ENCODE measurements at places on chromosomes 13 and 19. TPM values are rescaled to one million over a fixed set of nuclear protein-coding genes. Genes with fewer than 3 reads are reported as not detected.

Gene FGF9
- 0.36 TPM for total RNA-seq

Gene ZNF708
- total RNA-seq: 22.0 TPM

Gene CDC42EP5
- 6.7 TPM for total RNA-seq

Gene FCAR
- not detected for total RNA-seq

Gene TMEM59L
- 34.6 TPM for total RNA-seq

Gene CYP2B6
- 0.24 TPM for total RNA-seq

Gene F7
- 0.58 TPM for total RNA-seq

Gene CGB1
- total RNA-seq: not detected

Gene GGN
- 0.85 TPM for total RNA-seq

Gene TBXA2R
- 0.07 TPM for total RNA-seq

Gene PGLYRP2
- total RNA-seq: 0.53 TPM

Gene FSD1
- 43.4 TPM for total RNA-seq

Gene FGF14
- total RNA-seq: 9.1 TPM

Gene PNMA8C
- 22.4 TPM for total RNA-seq

Gene CGB5
- 0.92 TPM for total RNA-seq

Gene RBM42
- 33.2 TPM for total RNA-seq

Gene CABP5
- not detected for total RNA-seq

Gene CYP4F3
- total RNA-seq: not detected

- ATAC-seq: peak; percentile 15
Measured at GRCh38 chr19:952680-953444, 27.0 kb downstream of the ARID3A start.

DNA sequence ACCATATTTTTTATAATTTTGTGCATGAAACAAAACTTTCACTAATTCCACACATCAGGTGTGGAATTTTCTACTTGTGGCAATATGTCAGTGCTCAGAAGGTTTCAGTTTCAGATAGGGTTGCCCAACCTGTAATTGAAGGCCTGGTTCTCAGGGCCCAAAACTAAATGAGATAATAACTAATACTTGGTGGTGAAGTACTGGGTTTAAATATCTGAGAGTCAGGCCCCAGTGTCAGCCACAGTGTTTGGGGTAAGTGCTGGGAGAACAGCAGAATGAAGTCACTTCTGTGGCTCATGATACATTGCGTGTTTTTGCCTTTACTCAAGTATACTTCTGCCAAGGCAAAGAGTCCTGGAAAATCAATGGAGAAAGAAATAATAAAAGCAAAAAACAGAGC, 5.6 kb downstream of the SAFB start:
- no peak for ATAC-seq

DNA sequence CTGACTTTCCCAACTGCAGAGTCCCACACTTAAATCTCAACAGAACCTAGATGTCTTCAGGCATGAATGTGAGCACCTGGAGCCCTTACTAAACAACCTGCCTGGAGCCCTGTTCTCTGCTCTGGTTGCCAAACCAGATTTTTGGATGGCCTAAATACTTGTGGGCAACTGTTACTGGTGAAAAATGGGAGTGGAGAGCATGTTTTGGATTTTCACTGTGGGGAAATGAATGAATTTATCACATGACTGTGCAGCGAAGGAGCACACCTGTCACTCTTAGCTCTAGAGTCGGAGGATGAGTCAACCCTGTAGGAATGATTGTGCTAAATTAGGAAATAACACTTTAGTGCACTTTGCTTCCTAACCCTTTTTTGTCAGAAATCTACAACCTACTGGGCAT, 30.3 kb downstream of the SHISA2 start:
- no peak for ATAC-seq

DNA sequence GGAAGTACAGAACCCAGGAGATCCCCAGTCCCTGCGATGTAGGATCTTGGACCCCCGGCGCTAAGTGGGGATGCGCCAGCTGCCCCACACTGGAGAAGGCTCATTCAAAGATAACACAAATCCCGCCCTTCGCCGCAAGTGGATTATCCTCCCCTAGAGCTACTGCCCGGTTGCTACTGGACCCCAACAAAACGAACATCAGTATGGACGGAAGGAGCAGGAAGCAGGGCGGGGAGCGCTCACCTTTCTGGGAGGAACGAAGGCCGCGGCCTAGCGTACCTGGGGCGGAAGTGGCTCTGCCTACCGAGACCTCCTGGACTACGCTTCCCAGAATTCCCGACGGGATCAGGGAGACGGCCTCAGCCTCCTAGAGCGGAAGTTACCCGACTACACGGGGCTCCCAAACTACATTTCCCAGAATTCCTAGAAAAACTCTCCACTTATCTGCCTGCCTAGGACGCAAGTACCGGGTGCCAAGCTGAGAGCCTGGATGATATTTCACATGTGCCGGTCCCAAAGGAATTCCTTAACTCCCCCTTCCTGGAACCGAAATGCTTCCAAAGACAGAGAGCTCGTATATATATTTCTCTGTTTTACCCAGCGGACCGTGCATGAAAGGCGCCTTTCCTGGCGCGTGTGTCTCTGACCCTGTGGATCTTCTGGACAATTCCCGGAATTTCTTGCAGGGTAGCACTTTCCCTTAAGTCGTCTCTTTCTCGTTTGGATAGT, at the start of gene ZNF112:
Gene ZNF112 (minus strand): TSS at position 298 of the 729 bp plus-strand sequence. CDS start 16,141 bp downstream, outside the sequence.
- peak; percentile 100 for ATAC-seq

GRCh38 chr19:33813391-33814101, 16.9 kb downstream of the KCTD15 start:
- no peak for ATAC-seq

- ATAC-seq: peak; percentile 78
Measured at GRCh38 chr13:98443329-98443728, 133.6 kb downstream of the STK24 start.

- ATAC-seq: no peak
Measured at GRCh38 chr13:28055357-28055756, 45.0 kb downstream of the FLT3 start.

GRCh38 chr19:17775245-17775927, 19.6 kb upstream of the B3GNT3 start:
- ATAC-seq: peak; percentile 47

GRCh38 chr13:98386637-98387036, 190.3 kb downstream of the STK24 start:
- ATAC-seq: no peak

- ATAC-seq: peak; percentile 92
Measured at GRCh38 chr19:55688422-55689218, 13.6 kb downstream of the EPN1 start.

DNA sequence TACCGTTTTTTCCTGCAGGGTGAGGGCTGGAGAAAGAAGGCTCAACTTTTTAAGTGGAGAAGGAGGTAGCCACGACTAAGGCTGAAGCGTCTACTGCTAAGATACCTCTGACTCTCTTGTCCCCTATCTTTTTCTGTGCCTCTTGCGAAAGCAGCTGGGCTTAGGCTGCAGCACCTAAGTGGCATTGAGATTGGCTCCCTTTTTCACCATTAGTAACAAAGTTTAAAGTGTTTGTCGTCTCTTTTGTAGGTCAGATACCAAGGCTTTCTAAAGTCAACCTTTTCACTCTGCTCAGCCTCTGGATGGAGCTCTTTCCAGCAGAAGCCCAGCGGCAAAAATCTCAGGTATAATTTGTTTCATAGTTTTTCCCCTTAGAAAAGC, 887 bp downstream of the CDADC1 start:
- no peak for ATAC-seq

DNA sequence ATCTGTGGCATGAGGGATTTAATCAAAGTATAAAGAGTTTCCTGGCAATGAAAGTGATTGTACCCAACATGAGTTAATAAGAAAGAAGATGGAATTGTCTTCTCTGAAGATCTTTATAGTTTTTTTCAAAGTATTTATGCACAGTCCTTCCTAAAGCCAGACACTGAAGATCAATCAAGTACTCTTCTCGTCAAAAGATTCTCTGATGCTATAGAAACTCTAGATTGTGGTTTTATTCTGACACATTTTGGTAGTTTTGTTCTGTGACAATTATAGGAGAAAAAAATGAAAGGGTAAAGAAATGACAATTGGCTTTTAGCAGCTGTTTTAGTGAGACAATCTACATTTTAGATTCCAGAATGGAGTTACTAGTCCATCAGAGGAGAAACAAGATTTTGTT, 10.4 kb upstream of the ENOX1 start:
- no peak for ATAC-seq

DNA sequence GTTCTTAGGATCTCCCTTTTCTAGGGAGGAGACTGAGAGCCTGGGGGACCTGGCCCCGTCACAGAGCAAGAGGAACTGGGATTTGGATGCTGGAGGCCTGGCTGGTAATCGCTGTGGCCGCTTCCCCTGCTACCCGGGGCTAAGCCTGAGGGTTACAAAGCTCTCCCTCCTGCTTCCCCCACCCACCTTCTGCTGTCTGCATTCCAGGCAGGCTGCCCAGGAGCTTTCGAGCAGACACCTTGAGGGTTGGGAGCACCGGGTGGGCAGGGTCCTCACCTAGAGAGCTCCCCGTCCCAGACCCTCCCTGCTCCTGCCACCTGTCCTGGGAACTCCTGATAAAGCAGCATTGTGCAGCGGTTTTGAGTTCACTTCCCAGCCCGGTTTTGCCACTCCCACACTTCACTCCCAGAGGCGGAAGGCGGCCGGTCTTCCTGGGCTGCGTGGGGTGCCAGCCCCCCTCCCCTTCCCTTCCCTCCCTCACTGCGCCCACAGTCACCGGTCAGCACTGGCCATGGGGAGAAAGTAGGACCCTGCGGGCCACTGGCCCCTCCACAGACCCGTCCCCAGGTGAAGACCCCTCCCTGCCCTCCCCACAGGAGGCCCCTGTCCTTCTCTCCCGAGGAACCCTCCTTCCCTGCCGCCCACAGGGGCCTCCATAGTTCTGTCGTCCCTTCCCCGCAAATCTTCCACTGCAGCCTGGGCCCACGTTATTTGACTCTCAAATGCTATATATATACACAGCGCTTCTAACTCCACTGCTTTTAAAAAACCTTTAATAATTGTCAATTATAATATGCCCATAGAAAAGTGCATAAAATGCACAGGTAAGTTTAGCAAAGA, 8.1 kb downstream of the PAK4 start:
- peak; percentile 45 for ATAC-seq

DNA sequence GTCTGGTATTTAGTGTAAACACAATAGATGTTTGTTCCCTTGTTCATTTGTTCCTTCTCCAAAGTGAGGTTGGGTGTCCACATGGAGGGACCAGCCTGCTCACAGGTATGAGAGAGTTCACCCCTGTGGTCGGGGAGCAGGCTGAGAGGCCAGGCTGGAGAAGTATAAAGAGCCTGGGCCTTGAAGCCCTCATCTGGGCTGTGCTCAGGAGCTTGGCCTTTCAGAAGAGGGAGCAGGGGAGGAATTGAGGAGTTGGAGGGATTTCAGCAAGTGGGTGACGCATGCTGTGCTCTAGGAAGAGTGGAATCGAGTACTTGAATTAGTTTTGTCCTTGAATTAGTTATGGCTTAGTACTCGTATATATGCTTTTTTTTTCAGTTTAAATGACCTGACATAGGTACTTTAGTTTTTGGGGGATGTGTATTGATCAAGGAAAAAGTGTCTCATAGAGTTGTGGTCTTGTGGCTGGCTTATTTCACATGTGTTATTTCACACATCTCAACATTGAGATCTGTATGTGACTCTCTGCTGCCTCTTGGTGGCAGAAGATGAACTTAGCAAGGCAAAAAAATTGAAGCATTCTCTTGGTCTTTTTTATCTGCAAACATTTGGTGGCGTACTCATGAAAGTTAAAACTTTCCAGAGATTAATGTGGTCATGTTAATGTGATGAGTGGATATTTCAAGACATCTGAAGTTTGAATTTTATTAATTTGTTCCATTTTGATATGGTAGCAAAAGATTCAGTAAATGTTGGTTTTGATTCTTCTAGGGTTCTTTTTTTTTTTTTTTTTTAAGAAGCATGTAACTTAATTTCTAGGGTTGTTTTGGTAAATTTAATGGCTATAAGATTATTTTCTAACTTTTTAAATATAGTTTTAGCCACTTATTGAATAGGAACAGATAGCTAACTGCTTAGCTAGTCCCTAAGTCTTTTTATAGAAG, 54.3 kb downstream of the SLAIN1 start:
- peak; percentile 69 for ATAC-seq

GRCh38 chr13:88051746-88052482, 380.7 kb downstream of the SLITRK5 start:
- no peak for ATAC-seq

- ATAC-seq: no peak
Measured at GRCh38 chr13:50948601-50949000, 39.0 kb downstream of the RNASEH2B start.

DNA sequence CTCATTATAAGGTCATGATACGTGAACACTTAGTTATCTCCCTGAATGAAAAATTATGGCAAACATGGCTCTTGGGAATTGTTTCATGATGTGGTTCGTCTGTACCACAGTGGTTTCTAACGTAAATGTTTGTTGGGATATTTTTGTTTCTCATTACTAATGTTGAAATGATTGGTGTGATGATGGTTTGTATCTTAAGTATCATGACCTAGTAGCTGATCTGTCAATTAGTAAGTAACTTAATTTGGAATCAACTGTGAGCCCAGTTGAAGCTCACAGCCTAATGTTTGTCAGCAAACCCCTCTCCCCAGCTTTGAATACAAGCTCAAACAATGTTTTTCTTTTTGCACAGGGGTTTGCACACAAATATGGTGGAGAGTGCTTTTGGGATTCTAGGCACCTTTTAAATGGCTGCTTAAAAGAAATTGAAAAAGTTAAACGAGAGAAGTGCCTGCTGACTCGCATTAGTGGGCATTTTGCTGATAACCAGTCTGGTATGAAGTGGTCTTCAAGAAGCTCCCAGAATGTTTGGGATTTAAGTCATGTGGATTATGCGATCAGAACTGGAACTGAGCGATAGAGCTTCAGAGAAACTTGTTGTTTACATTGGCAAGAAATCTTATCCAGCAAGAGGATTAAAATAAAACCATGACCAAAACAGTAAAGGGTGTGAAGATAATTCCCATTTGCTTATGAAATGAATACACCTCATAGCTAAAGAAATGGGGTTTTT, 68.2 kb downstream of the LMO7 start:
- no peak for ATAC-seq

- no peak for ATAC-seq
Measured at GRCh38 chr19:53388904-53389303, 6.0 kb upstream of the ZNF765 start.
